ENCODE measurements at places on chromosomes 12 and 14.

GRCh38 chr12:92229381-92229780 is 83.7 kb upstream of the BTG1 start:
- DNase-seq: no peak

GRCh38 chr12:54390176-54390667 is 5.7 kb upstream of the ZNF385A start:
- DNase-seq: peak; percentile 43

GRCh38 chr14:99475179-99475578 is 5.5 kb downstream of the SETD3 start:
- DNase-seq: no peak

- no peak for DNase-seq
These were observed 17.2 kb upstream of the OAS2 start for GRCh38 chr12:112961074-112961473.

- DNase-seq: no peak
These were observed 105.9 kb downstream of the PLXNC1 start for GRCh38 chr12:94254270-94254669.

DNA sequence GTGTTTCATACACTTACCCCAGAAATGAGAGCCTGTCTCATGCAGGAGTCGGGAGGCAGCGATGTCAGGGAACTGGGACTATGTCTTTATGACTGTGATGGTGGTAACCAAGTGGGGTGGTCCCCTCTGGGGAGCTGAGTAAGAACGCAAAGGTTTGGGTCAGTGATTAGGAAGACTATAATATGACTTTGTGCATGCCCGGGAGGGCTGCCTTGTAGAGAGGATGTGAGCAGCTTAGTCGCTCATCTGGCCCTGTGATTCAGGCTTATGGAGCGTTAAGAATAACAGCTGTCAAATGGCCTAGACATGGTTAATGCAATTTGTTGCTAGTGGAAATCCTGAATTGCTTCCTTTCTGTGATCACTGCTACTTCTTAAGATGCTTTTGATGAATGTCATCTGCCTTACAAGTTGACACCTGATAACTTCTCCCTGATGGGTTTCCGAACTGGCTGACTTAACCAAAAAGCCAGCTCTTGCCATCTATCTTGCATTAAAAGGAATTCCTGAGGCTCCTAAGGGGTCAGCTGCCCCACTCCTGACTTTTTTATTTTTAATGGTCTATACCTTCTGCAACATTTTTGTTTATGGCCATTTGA is 35.4 kb upstream of the AACS start:
- DNase-seq: no peak

GRCh38 chr12:40015345-40015744 is 90.5 kb downstream of the SLC2A13 start:
- no peak for DNase-seq

- DNase-seq: no peak
These were observed 207.2 kb upstream of the IGF1 start for GRCh38 chr12:102687523-102687922.

DNA sequence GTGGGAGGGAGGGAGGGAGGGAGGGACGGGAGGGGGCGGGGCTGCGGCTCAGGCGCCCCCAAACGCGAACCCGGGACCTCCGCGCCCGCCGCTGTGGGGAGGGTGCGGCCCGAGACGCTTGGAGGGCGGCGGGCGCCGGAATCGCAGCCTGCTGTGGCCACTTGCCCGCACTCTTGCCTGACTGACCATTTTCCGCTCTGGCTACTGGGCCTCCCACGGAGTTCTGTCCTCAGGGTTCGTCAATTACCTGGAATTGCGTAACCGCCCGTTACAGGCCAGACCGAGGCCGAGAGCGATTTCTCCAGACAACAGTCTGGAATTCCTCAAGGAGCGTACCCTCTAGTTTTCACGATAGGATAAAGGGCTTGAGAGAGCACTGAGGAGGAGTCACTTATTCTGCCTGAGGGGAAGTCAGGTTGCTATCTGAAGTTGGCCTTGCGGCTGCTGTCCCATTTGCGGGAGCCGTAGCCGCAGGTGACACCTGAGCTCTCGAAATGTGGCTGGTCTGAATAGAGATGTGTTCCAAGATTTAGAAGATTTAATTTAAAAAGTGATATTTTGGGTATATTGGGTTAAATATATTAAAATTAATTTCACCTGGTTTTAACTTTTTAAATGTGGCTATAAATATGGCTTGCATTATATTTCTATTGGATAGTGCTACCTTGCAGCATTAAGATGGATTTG is 446 bp upstream of the ZNF641 start:
- peak; percentile 21 for DNase-seq

GRCh38 chr12:645563-646071 is 17.6 kb downstream of the NINJ2 start:
- DNase-seq: no peak
